Frontal cortex (tissue), 4 donors: ENCODE measurements at places on chromosomes 7 and 10.

- no peak for DNase-seq
Observed at GRCh38 chr10:125629758-125630376, 53.1 kb downstream of the TEX36 start.

DNA sequence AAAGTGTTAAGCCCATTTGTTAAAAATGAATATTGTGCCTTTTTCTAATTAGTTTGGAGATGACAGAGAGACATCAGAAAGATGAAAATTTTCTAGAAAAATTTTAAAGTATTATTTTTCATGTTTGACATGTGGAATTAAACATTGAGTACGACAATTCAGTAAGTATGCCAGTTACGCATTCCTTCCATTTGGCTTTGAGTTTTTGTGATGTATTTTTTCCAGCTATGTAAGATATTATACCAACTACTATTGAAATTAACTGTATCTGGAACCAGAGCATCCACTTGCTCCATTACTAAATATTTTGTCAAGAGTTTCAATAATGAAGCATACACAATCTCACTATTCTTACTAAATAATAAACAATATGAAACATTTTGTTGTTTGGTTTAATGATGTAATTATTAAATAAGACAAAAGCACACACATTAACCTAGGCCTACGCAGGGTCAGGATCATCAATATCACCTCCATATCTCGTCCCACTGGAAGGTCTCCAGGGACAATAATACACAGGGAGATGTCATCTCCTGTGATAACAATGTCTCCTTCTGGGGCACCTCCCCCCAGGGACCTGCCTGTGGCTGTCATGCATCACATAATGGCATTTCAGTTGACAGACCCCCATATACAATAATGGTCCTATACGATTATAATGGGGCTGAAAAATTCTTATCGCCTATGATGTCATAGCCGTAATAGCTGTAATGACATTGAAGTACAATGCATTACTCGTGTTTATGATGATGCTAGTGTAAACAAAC is 274.1 kb downstream of the REEP3 start:
- no peak for DNase-seq

- DNase-seq = no peak
Observed at GRCh38 chr10:123841560-123841959, 50.0 kb downstream of the CPXM2 start.

DNA sequence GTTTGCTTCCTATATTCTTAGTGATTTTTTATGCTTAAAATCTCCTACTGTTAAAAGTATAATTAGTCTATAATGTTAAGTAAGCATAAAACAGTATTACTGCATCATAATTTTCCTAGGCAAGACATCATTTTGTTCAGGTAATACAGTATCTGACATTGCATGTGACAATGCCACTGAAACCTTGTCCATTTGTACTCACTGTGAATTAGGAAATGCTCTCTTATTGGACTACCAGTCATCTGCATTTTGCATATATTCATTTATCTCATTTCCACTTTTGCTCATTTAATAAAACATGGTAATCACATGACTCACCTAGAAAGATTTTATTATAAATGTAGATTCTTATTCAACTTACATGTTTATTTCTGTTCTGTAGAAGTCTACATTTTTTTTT is 379.1 kb downstream of the ETV1 start:
- no peak for DNase-seq

DNA sequence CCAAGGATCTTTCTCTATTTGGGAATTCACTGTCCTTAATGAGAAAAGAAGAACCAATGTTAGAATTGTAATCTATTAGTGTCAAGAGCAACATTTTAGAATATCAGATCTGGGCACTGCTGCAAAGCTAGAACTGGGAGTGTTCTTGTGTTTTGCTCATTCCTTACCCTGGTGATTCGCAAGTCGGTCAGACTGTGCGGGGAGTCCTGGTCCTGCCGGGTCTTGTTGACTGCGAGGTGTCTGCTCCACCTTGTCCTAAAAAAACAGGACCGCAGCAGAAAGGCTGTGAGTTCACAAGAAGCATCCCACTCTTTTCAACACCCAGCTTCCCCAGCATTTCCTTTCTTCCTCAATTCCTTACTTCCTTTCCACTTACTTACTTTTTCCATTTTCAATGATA is 79.0 kb downstream of the GRB10 start:
- DNase-seq = no peak

DNA sequence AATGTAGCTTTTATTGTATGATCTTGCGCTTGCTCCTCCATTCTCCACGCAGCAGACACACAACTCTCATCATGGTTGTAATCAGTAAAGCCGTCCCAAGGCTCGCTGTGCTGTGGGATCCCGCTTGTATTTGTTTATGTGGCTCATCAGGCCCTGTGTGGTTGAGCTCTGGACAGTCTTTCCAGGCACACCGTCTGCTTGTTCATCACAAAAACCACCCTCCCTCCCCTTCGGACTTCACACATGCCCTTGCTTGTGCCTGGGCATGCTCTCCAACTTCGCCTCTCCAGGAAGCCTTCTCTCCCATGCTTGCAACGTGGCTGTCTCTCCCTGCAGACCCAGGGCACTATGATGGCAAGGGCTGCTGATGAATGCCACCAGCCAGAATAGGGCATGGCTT is 62.4 kb downstream of the HK1 start:
- DNase-seq = no peak

GRCh38 chr10:30052062-30052461 is 7.3 kb downstream of the JCAD start:
- DNase-seq = no peak

- no peak for DNase-seq
Observed at GRCh38 chr10:125112697-125113494, 47.5 kb downstream of the CTBP2 start.

GRCh38 chr10:95793401-95794045 is 37.6 kb downstream of the ENTPD1 start:
- no peak for DNase-seq
